GM23248 (cell line): ENCODE measurements at places on chromosomes 2 and 18. TPM values are rescaled to one million over a fixed set of nuclear protein-coding genes. Genes with fewer than 3 reads are reported as not detected.

DNA sequence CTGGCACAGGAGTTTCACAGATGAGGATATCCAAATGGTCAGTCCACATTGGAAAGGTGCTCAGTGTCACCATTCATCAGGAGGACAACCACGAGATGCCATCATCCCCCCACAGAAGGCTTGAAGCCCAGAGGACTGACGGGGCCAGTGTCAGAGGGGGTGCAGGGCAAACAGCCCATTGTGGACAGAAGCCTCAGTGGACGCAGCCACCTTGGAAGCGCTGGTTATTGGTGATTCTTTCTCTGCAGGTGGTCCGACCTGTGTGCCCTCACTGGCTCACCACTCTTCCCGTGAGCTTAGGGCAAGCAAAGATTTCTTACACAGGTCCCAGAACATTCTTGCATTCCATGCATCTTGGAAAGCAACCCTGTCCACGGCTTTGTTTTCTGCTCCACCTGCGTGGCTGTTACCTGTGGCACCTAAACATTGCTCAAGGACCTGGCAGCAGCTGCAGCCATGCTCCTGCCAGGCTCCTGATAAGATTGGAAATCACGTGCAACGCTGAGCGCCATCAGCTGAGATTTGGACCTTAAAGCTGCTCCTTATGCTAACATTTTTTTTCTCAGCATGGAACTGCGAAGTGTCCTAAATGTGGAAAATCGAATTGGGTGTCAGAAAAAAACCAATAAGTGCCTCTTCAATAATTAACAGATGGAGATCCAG lies 110.9 kb upstream of the CTDP1 start:
- DNase-seq = no peak

GRCh38 chr2:158928965-158929364 lies 39.5 kb upstream of the TANC1 start:
- DNase-seq = no peak

DNA sequence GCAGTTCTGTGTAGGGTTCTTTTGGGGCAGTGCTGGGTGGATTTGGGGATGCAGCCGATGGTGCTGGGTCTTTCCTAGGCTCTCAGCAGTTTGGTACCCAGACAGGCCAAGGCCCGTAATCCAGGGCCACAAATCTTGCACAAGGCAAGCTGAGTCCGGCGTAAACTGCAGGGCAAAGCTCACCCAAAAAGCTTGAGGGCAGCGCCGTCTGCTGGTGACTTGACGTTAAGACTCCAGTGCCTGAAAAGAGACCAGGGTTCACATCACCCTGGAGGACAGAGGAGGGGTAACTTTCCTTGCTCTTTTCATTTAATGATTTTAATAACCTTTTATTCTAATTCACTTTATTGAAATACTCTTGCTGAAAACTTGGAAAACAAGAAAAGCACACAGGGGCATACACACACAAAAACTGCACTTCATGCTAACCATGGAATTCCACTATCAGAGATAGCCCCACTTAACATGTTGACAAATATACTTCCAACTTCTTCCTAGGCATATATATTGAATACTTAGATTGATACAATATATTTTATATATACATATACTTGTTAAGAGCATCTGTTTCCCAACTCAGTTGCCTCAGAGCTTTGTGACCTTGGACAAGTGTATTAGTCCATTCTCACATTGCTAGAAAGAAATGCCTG lies 38.9 kb downstream of the CNGA3 start:
- peak; percentile 87 for DNase-seq

DNA sequence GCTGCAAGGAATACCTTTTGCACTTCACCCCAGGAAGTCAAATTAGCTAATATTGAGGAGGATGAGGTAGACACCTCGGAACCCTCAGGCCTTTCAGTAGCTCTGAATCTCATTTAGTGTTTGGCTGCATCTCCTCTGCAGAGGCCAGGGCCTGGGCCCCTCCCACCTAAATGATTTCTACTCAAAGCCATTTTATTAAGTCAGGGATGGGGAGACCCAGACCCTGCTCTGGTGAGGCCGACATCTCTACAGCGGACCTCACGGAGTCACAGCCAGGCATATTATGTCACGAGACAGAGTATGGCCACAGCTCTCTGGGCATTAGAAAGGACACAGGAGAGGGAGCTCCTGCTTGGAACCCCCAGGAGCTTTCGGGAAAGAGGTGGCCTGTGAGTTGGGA lies 305.5 kb downstream of the ALK start:
- DNase-seq = no peak

GRCh38 chr2:165746501-165746900 lies 47.5 kb downstream of the GALNT3 start:
- DNase-seq = no peak

GRCh38 chr2:104431701-104432121 lies 422.2 kb upstream of the POU3F3 start:
- no peak for DNase-seq

The CCDC148 gene
- total RNA-seq = 0.13 and 0.86 TPM in 2 replicates

The C2orf80 gene
- not detected in 2 replicates for total RNA-seq

DNA sequence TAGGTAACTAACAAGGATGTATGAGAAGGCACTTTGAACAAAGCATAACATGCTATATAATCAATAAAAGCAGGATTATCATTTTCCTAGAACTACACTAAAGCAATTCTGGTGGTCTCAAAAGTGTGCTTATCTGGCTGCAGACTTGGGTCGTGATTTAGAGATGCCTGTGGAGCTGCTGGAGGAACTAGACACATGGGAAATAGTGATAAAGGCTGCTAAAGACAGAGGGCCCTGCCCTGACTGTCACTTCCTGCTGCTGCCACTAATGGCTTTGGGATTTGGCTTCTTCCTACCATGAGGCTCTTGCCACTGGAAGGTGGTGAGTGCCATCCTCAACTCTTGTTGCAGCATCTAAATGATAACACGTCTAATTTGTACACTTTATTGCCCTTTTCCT lies 22.5 kb downstream of the TMEM178A start:
- no peak for DNase-seq

DNA sequence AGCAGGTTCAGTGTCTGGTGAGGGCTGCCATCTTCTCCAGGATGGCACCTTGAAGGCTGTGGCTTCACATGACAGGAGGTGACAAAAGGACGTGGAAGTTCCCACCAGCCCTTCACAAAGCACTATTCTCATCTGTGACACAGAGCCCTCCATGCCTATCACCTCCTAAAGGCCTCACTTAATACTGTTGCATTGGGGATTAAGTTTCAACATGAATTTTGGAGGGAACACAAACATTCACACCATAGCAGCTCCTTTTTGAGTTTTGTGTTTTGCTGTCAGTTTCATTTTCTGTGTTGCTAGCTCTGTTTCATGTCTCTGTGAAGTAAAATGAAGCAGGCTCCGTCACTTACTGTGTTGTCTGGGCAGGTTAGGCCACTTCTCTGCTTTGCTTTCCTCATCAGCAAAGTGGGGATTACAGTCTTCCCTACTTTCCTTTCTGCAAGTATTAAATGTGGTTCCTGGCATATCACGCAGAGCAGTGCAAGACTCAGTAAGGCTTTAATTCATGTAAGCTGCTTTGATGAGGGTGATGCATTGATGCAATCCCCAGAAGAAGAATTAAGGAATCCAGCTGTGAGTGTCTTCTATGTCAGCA lies 31.6 kb downstream of the LIMS1 start:
- no peak for DNase-seq

DNA sequence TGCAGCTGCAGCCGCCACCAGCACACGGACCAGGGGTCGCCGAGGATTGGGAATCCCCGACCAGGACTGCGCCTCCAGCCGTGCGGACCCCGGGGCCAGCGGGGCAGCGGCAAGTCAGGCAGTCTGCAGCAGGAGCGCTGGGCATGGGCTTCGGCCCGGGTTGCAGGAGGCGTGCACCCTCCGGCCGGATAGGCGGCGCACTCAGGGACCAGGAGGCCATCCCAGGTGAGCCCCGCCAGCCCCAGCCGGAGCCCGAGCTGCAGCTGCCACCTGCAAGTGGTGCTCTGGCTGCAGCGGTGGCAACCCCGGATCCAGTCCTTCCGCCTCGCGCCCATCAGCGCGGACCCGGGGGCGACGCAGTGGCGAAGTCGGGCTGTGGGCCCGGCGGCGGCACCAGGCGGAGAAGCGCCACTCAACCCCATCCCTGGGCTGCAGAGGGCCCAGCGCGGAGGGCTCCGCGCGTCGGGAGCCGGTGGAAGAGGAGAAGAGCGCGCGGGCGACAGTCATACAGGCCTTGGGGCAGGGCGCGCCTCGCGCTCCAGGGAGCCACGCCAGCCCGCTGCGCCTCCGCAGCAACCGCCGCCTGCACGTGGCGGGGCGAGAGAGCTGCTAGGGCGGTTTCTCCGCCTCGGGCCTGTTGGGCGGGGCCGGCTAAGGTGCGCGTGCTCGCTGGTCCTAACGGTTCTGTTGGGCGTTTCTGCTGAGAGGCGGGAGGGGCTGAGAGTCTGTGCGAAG lies 73.8 kb downstream of the RPIA start:
- peak; percentile 61 for DNase-seq

- DNase-seq = no peak
Measured at GRCh38 chr2:216665717-216666116, 29.6 kb downstream of the IGFBP5 start.

- no peak for DNase-seq
Measured at GRCh38 chr2:201978333-201978732, 55.3 kb upstream of the FZD7 start.
